Left renal pelvis (tissue), 4 donors: ENCODE measurements at places on chromosomes 6 and 20.

DNA sequence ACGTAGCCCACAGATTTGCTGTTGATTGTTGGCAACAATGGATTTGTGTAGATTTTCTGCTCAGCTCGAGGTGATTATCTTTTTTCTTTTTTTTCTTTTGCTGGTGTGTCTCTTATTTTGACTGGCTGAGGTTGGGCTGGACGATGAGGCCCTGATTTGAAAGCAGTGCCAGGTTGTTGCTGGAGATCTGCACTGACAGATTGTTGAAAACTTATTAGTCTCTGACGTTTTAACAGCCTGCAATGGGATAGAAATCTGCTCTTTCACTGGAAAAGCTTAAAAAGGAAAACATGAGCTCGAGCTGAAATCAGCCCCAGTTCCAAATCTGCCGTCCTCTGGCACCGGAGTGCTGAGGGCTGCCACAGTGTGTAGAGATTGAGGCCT lies 87.7 kb downstream of the PDE7B start:
- DNase-seq: no peak

DNA sequence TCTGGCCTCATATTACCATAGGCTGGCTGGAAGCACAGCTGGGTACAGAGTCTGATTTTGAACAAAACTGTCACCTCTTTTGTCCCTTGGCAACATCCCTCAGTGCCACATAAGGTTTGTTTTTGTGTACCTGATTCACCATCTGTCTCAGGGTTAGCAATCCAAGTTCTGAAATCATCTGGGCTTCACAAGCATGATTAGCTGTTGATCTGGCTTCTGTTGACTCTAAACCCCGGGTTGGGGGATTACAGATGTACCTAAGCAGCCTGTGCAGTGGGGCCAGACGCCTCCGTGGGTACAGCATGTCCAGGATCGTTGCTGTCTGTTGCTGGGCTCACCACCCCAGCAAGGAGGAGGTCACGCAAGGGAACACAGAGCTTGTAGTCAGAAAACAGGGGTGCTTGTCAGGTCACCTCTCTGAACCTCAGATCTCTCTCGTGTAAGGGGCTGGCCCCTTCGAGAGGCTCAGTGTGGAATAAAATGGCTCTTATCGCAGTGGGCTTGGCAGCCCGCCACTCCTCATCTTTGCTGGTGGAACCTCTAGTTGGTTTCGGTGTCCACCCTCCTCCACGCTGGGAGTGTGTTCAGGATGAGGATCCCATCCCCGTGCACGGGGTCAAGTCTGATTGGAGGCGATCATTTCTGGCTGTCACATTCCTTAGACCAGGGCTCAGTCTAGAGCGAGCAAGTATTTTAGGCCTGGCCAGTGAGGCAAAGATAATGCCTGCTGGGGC lies 39.2 kb upstream of the ZNF831 start:
- no peak for DNase-seq

- no peak for DNase-seq
Measured at GRCh38 chr6:136893187-136893586, 28.9 kb upstream of the SLC35D3 start.

DNA sequence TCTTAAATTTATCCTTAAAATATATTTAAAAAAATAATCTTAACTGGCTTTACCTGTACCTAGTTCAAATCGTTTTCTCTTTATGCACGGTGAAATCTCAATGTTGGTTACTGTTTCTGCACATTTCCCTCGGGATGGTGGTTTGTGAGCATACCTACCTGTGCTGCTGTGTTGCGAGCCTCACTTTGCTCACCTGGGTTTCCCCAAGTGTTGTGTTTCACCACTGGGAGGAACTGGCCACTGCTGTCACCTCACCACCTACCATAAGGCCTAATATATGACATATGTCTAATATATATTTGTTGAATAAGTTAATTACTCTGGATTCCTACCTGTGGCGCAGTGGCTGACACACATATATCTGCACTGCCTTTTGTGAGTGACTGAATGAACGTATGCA lies 493.5 kb upstream of the FLRT3 start:
- DNase-seq: no peak

DNA sequence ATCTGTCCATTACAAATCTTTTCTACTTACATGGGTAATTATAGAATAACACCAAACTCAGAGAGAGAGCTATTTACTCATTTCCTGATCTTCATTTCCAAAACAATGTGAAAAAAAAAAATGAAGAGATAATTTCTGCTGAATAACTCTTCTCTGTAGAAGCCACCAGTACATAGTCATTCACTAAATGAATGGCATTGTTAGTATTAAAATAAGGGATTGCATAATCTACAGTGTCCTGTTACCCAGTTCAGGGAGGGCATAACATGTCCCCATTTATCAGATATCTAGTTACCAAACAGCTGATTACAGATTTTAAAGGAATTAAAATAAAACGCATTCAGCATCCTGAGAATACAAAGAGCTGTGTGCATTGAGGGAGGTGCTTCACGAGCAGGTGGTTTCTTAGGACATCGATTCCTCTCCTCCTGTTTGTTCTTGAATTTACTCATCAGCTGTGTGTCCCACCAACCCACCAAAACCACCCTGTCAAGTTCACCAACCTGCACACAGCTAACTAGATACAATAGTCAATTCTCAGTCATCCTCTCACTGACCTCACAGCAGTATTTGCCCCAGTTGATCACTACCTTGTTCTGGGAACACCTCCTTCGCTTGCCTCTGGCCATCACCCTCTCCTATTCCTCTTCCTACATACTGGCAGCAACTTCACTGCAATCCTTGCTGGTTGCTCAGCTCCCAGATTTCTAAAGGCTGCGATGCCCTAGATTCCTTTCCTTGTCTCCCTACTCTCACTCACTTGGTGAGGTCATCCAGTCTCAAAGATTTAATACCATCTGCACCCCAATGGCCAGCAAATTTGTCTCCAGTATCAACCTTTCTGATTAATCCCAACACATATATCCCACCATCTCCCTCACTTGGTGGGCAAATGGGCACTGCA lies 18.7 kb downstream of the CNKSR3 start:
- DNase-seq: no peak

DNA sequence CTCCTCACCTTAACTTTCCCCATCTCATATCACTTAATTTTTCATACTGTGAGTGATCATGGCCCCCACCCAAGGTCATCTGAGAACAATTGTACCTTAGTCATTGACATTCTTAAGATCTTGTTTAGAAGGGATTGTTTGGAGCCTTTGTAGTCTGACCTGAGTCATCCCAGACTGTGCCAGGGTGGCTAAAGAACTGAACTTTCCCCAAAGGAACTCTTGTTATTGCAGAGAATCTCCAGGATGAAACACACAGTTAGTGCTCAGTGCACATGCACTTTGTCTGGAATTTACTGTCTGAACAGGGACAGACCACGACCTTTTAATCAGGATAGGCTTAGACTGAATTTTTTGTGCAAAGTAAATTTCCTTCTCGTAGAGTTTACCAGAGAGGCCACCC lies 112.6 kb upstream of the CCN2 start:
- DNase-seq: no peak

DNA sequence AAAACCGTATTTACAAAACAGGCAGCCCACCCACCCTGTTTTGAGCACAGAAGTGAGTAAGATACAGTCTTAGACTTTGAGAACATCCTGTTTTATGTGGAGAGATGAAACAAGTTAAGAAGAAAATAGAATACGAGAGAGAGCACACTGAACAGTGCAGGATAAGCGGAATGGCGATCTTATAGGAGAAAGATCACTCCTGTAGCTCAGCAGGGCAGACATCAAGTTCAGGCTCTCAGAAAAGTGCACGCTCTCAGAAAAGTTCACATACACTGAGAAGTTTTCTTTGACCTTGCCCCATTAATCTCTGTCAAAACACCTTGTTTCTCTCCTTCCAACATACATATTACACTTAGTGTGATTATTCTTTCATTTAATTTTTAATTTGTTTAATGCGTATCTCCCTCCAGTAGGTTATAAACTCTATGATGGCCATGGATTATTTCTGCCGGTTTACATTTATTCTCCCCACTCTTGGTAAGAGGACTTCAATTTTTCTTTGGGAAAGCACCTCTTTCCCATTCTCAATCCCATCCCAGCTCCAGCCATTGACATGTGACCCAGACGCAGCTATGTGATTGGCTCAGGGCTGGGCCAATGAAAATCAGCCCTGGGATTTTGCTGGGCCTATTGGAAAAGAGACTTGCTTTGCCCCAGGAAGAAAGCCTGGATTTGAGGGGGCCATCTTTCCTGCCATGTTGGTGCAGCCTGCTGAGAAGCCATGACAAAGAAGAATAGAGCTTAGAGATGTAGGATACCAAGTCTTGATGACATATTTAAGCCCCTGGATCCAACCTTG lies 16.2 kb downstream of the KCNB1 start:
- DNase-seq: no peak

DNA sequence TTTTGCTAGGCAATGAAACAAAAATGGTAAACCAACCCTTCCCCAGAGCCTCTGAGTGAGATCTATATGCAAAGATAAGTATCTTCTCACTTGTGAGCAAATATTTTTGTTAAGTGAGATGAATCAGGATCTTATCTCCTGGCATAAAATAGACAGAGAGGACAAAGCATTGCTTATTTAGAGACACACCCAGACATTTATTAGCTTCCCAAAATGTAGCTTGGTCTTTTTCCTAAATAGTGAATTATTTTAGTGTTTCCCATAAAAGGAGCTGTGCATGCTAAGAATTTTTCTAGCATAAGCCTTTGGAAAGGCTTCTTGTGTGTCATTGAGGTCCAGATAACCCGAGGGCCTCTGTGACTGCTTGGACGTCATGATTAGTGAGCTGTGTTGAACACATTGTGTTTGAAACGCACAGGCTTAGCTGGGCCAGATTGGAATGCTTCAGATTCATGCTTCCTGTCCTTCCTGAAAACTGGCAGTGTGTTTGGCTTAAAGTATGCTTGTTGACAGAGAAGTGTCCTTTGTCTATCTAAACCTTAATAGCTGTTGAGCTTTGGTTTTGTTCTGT lies 16.5 kb downstream of the MTHFD1L start:
- DNase-seq: no peak

DNA sequence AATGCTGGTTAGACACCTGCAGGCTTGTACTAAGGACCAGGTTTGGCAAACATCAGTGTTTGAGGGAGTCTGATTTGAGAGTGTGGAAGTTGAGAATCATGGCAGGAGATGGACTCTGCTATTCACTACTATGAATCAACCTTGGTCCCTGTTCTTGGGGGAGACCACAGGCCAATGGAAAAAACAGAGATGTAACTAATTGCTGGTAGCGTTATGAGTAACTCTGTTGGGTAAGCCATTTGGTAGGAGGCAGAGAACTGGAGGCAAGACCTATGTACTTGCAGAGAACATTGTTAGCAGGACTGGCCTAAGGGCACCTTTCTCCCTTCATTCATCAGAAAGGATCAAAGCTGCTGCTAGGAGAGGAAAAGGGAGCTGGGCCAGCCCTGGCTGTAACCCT lies 8.3 kb upstream of the WFDC2 start:
- no peak for DNase-seq

DNA sequence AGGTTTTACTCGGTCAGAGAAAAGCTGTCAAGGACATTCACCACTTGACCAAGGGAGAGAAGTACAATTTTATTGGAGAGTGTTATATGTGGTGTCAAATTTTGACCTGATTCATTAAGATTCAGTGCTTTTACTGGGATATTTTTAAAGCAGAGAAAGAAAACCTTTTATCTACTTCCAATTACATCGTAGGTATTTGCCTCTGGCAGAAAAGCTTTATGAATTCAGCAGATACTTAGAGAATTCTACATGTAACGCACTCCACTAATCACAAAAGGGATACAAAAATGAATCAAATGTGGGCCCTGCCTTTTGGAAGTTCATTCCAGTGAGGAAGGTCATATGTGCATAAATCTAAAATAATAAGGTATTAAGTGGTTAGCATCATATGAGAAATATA lies 133.7 kb downstream of the STXBP5 start:
- no peak for DNase-seq

DNA sequence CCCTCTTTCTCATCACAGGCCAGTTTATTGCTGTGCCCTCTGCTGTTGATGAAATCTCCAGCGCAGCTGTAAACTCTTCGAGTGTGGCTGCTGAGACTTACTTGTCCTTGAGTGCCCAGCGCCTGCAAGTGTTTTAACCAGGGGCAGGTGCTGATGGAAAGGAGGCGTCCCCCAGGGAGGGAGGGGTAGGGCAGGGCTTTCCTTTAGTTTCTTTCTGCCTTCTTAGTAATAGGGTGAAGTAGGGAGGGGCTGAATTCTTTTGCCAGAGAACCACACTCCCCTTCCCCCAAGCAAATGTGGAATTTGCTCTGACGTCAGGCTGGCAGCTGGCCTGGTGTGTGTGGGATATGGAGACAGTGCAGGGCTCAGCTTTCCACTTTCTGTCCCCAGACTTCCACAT lies 61.2 kb downstream of the IGF2R start:
- DNase-seq: peak; percentile 83

DNA sequence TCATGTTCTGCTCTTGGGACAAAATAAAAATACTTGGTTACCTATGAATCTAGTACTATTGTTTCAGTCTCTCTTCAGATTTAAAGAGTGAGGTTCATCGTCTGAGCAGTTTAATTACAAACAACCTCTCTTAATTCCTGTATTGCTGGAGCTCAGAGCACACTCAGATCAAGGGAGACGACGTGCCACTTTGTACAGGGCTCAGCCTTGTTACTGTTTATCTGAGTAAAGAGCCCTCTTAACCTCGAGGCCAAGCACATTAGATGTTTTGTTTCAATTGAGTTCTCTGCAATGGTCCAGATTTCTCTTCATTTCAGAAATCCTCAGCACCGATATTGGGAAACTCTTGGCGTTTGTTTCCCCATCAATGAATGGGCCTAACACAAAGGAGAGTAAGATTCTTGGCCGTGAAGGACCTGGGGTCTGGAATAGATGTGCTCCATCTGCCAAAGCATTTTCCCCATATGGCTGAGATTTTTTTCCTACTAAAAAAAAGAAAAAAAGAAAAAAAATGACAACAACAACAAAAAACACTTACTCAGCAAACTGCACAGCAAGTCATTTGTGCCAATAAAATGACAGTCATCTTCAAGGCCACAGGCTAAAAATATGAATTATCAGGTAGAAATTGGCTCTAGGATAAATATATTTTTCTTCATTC lies 82.6 kb upstream of the CCN6 start:
- no peak for DNase-seq

DNA sequence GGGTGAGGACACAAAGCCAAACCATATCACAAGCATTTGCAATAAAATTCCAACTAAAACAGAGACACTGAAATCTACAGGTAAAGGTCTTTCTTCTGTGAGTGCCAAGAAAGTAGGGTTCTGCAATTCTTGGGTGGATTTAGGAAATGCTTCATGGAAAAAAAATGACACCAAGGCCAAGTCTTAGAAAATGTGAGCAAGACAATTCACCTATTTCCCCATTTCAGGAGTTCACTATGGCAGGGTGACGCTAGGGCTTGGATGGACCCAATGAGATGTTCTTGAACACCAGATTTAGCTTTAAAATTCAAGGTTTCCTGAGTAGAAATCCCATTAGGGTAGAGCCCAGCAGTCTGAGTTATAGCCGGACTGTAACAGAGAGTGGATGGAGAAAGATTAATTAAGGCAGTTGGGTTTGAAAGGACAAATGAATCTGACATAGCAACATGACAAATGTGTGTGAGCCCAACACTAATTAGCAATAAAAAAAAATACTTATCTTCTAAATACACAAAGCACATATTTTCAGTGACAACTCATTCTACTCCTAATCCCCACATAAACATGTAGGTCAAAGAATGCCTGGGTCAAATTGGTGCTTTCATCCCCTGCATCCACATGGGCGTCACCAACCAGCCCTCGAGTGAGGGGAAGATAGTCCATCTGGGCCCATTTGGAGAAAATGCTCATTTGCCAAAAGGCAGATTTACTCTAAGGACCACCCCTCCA lies 180.4 kb upstream of the JARID2 start:
- peak; percentile 69 for DNase-seq
